ENCODE measurements at places on chromosomes 12 and 14.

DNA sequence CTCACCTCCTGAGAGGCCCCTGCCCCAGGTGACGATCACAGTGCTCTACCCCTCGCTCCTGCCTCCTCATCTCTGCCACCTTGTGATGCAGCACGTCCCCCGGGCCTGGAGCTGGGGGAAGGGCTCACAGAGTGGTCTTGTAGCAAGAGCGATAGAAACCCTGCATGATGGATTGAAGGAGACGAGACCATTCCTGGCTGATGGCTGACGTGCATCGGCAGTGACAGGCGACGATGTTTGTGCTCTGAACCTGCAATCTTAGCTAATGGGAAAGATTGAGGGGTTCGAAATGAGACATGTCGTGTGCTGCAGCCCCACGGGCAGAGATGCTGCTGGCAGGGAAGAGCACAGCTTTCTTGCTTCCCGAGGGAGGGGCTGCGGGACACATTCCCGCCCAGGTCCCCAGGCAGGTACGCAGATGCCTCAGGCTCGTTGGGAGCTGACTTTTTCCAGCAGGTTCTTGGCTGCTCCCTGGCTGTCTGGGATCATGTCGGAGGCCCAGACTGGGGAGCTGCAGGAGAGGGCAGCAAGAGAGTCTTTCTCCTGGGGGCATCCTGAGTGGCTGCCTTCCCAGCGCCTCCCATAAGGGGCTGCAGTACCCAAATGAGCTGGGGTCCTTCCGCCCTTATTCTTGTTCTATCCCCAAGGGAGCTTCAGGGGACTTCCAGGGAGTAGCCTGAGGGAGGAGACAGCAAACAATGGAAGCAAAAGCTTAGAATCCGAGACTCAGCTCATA lies 38.7 kb upstream of the GPATCH2L start:
- no peak for DNase-seq

GRCh38 chr12:123427036-123427769 lies 9.3 kb downstream of the RILPL2 start:
- no peak for DNase-seq

DNA sequence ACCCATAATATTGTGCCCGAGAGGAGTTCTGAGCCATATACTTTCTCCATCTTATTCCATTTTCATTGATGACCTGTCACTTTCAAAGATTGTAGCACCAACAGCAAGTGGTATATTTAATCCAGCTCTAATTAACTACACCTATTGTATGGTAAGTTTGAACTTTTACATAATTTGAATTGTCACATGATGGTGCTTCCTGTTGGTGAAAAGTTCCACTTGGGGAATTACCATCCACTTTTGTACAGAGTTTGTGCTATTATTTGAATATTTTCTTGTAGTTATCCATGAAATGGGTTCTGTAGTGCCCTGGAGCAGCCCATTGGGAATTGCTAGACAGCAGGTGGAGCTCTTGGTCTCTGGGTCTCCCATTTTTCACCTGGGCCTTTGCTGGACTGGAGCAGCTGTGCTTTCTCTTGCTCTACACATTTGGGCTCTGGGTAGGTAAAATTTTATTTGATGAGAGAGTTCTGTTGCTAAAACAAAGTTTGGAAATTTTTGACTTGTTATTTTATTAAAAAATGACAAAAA lies 3.0 kb downstream of the SMCO3 start:
- DNase-seq, result no peak

- no peak for DNase-seq
These were observed 118.3 kb downstream of the MGAT4C start for GRCh38 chr12:86137936-86138335.

GRCh38 chr14:67237591-67237990 lies 3.6 kb upstream of the PALS1 start:
- no peak for DNase-seq

DNA sequence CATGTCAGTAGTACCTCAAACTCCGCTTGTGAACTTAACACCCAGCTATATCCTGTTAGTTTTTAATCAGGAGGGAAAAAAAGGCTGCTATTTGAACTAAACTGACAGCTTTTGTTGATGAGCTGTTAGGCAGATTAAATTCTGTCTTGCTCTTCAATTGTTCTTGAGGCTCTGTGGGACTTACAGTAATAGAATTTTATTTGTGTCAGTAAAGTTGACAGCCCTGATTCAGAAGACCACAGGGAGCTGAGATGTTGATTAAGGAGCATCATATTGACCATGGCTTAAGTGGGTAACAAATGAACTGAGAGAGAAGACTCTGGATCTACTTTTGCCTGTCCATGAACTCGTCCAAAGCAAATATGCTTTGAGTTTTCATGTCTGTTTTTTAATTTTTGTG lies 622.9 kb downstream of the DIO2 start:
- no peak for DNase-seq

GRCh38 chr12:64582114-64582513 lies 28.2 kb upstream of the RASSF3 start:
- no peak for DNase-seq

DNA sequence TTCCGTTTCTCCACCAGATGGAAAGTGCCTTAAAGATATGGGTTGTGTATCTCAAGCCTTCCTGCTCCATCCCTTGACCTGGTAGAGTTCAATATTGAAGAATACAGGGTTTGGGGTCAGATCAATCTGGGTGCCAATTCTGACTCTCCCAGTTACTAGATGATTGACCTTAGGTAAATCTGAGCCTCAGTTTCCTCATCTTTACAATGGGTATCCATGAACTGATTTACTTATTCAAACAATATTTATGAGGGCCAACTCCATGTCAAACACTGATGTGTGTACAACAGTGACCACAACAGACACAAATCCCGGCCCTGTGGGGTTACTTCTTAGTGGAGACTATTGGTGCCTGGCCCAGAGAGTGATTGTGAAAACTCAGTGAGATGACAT lies 7.5 kb upstream of the FAIM2 start:
- no peak for DNase-seq

GRCh38 chr12:123898673-123899072 lies 74.0 kb downstream of the CCDC92 start:
- DNase-seq, result no peak
